ENCODE measurements at places on chromosomes 16 and 17.

DNA sequence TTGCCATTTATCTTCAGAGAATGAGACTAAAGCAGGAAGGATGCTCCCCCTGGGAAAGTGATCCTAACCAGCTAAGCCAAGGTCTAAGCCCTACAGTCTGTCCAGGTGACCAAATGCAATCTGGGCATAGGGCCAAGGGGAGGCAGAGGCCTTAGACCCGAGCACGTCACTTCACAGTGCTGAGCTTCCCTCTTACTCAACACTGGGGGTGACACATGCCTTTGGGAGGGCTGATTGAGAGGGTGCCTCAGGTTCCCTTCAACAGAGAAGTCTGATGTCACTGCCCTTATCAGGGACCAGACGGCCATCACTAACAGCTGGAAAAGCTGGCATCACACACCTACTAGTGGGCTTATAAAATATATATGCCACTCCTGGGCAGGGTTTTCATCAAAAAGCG, 4.0 kb downstream of the CIAO2B start:
- DNase-seq, result no peak

GRCh38 chr17:4944163-4944553, 4.1 kb downstream of the RNF167 start:
- no peak for DNase-seq

DNA sequence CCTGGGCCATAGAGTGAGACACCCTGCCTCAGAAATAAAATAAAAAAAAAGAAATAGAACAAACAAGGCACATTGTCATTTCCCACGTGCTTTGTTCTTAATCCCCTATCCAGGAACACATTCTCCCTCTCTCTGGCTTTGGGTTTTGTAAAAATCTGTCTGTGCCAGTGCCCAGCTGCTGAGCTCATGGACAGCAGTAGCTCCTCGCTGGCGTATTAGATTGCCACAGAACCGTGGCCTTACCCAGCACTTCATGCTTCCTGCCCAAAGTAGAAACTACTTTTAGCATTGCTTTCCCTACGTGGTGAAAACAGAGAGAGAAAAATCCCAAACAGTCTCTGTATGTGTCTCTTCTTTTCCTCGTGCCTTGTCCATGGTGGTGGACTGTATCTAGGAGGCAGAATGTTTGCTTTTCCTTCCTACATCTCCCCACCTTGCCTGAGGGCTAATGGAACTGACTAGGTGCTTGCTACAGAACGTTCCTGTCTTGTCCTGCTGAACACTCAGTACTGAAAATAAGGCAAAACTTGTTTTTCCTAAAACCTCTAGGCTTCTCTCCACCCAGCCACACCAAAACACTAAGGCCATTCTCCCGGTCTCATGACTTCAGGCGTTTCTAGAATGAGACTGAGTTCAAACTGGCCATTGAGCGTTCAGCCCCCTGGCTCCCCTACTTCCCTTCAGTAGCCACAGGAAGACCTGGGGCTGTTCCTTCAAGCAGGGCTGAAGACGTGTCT, 26.1 kb downstream of the MNT start:
- DNase-seq, result peak; percentile 91

DNA sequence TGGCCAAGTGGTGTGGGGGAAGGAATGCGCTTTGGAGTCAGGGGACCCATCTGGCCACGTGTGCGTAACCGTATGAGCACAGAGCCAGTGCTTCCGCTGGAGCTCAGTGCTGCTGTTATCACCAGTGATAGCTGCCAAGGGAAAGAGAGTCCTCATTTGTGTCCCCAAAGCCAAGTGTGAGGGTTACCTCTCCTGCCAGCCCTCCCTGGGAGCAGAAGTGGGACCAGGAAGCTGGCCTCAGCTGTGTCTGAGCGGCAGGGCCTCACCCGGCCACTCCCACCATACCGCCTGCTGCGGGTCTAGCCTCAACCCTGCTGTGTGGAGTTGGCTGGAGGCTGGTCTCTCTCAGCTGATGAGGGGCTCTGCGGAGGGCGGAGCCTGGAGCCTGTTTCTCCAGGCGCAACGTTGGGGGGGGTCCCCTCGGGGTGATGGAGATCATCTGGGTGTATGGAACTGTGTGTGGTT, 44.5 kb downstream of the MEAK7 start:
- DNase-seq, result no peak

GRCh38 chr17:79609049-79609589, 1.7 kb downstream of the RBFOX3 start:
- DNase-seq, result no peak

GRCh38 chr16:88710556-88710955, 4.3 kb downstream of the CTU2 start:
- no peak for DNase-seq

DNA sequence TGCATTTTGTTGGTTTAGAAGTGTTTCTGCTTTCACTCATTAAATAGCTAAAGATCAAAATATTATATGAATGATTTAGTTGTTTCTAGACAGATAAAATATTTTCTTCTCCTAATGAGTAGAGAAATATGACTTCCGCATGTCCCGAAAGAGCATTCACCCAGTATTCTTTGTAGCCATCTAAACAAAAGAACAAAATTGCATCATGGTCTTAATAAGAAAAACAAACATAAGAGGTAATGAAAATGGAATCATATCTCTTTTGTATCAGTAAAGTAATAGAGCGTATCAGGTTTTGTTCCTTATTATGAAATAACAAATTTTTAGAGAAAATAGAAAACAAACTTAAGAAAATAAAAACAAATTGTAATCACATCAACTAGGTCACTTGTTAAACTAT, 16.1 kb upstream of the KCNJ2 start:
- DNase-seq, result no peak
